ENCODE measurements at places on chromosomes 12 and 14.

DNA sequence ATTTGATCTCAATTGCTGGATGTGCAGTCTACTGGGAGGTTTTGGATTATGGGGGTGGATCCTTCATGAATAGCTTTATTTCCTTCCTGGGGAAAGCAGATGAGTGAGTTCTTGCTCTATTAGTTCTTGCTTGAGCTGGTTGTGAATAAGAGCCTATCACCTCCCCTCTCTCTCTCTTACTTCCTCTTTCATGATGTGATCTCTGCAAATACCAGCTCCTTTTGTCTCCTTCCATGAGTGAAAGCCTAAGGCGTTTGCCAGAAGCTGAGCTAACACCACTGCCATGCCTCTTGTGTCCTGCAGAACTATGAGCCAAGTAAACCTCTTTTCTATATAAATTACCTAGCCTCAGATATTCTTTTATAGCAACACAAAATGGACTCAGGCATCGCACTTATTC is 302.7 kb downstream of the CCER1 start:
- no peak for DNase-seq

DNA sequence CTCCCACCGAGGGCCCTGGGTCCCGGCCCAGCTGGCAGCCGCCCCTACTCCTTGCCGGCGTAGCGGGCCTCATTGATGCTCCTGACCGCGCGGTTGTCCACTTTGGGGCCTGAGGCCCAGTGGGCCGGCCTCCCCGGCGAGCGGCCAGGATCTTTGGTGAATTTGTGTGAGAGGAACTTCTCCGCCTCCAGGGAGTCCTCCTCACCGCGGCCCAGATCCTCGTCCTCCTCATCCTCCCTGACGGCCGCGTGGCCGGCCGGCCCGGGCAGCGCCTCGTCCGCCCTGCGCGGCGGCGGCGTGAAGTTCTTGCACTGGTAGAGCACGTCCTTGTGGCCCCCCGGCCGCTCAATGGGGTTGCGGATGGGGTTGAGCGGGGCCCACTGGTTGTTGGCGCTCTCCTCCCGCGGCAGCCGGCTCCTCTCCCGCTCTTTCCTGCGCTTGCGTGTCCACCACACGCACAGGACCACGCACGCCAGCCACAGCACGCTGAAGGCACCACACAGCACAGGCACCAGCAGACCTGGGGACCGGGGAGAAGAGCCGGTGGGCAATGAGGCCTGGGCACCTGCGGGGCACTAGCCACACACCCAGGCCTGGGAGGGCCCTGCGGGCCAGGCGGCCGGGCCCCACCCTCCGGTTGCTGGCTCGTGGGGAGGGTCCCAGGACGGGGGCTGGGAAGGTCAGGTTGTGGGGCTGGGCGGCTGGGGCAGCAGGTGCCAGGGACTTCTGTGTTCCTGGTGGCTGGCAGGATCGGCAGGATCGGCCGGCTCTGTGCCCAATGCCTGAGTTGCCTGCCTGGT is 25.7 kb downstream of the JAG2 start:
- DNase-seq = no peak

GRCh38 chr12:1533205-1533601 is 61.2 kb downstream of the FBXL14 start:
- DNase-seq = peak; percentile 37

DNA sequence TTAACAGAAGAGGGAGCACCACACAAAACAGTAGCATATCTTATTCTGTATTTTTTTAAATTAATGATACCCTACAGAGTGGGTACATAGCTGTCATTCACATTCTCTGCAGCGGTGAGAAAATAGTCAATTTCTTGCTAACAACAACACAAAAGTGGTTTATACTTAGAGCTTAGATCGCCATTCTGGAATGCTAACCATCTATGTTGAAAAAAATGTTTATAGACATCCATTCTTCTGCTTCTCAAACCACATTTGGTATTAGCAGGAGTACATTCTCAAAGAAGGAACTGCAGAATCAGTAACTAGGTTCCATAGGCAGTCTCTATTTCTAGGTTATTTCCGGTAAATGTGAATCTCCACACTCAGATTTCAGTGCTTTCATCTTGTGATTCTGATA is 185.9 kb downstream of the PPFIA2 start:
- DNase-seq = no peak

- no peak for DNase-seq
These were observed 130.3 kb upstream of the NOS1 start for GRCh38 chr12:117491711-117492110.

- peak; percentile 81 for DNase-seq
These were observed 1.4 kb upstream of the ABCD2 start for GRCh38 chr12:39620659-39621658.

GRCh38 chr12:43090981-43091380 is 461.0 kb downstream of the ADAMTS20 start:
- DNase-seq = no peak

- no peak for DNase-seq
These were observed 277.7 kb upstream of the DDHD1 start for GRCh38 chr14:53430870-53431269.

GRCh38 chr12:26212396-26212795 is 17.0 kb downstream of the SSPN start:
- DNase-seq = no peak

- no peak for DNase-seq
These were observed 19.3 kb downstream of the PPP2R5E start for GRCh38 chr14:63523735-63524426.

DNA sequence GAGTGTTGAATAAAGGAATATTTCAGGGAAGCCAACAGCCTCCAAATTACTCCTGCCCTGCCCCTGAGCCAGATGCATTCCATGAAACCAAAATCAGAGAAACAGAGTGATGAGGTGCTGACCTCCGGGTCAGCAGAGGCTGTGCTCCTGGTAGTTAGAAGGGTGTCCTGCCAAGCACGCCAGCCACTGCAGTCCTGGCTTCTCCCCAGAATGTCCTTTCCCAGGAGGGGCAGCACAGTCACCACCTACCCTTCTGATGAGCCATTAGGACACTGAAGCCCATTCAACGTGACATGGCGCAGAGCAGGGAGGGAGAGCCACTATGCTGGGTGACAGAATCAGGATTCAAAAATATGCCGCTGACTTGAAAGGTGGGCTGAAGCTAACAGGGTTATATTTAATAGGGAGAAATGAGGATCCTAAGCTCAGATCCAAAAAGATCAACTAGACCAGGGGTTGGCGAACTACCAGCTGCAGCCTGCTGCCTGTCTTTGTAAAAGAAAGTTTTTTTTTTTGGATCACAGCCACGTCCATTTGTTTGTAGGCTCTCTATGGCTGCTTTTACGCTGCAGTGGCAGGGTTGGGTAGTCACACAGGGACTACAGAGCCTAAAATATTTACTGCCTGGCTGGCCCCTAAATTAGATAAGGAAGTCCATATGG is 34.5 kb upstream of the PLEK2 start:
- no peak for DNase-seq

- DNase-seq = no peak
These were observed 4.7 kb downstream of the B3GNT4 start for GRCh38 chr12:122208073-122208820.
